ENCODE measurements at places on chromosomes 7 and 10. TPM values are rescaled to one million over a fixed set of nuclear protein-coding genes. Genes with fewer than 3 reads are reported as not detected.

The PTPN20 gene
- 4.2 TPM for total RNA-seq

The BUD31 gene
- total RNA-seq: 89.0 TPM

The TMEM209 gene
- total RNA-seq: 9.0 TPM

The MYH16 gene
- not detected for total RNA-seq

The AGR3 gene
- total RNA-seq: not detected

The PPP1R9A gene
- 9.5 TPM for total RNA-seq

The ANXA8L1 gene
- total RNA-seq: not detected

The CALML3 gene
- not detected for total RNA-seq

The ANKRD7 gene
- not detected for total RNA-seq

The C10orf143 gene
- total RNA-seq: 4.9 TPM

The EPO gene
- total RNA-seq: not detected

The LRRD1 gene
- 0.57 TPM for total RNA-seq

The AZGP1 gene
- total RNA-seq: 411 TPM

The RNF148 gene
- total RNA-seq: 2.2 TPM

The LRMDA gene
- total RNA-seq: 17.4 TPM

The VWA2 gene
- 0.19 TPM for total RNA-seq

The DRGX gene
- total RNA-seq: not detected

The EBLN1 gene
- not detected for total RNA-seq
